ENCODE measurements at places on chromosomes 7 and 10. TPM values are rescaled to one million over a fixed set of nuclear protein-coding genes. Genes with fewer than 3 reads are reported as not detected.

PKD2L1 gene
- polyA plus RNA-seq, result 0.48 TPM

DNA sequence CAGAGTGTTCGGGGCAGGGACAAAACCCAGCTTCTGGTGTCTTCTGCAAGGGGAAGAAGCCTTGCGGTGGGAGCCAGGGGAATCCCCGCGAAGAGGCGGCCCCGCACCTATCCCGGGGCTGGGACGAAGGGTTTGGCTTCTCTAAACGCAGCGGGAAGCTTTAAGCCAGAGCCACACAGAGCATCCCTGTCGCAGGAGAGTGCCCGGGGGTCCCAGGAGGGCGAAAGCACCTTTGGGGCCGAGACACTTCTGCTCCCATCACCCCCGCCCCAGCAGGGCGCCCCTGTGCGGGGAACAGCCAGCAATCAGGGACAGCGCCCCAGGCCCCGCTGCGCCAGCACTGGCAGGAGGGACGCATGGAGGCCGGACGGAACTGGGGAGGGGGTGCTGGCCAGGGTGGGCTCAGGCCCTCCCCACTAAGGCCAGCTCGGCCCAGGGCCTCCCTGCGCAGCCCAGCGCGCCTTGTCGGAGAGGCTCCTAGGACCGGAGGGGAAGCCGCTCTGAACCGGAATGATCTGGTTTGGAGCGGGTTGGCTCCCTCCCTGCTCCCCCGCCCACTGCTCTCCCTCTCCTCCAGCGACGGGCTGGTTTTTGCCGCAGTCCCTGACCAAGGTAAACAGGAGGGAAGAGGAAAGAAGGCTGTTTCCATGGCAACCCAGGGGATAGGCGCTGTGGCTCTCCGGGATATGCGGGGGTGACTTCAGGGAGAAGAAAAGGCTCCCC, 63.9 kb downstream of the TMEM209 start:
- peak; percentile 85 for DNase-seq

- DNase-seq, result no peak
These were observed 86.6 kb downstream of the ABLIM1 start for GRCh38 chr10:114571316-114571999.

ITGA8 gene
- 9.5 TPM for polyA plus RNA-seq

SPDYE1 gene
- polyA plus RNA-seq, result 0.72 TPM

- DNase-seq, result no peak
These were observed 127.9 kb downstream of the TCERG1L start for GRCh38 chr10:131183546-131184045.

CNTNAP2 gene
- 12.9 TPM for polyA plus RNA-seq

DNA sequence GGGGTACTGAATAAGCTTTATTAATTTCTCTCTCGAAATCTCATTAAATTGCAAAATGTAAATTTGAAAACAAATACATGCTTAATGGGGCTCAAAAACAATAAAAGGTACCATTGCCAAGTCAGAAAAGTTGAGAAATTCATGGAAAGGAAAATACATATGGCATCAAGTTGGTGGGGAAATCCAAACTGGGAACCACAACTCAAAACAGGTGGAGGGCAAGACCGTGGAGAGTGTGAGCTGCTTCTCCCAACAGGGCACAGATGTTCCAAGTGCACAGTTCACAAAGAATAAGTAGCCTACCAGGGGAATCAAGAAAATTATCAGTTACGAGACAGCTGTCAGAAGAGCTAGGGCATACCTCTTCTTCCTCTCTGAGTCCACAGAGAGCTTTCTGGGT, 26.6 kb downstream of the MKX start:
- DNase-seq, result no peak

- no peak for DNase-seq
These were observed 20.2 kb downstream of the MRPL32 start for GRCh38 chr7:42952328-42952727.

DNA sequence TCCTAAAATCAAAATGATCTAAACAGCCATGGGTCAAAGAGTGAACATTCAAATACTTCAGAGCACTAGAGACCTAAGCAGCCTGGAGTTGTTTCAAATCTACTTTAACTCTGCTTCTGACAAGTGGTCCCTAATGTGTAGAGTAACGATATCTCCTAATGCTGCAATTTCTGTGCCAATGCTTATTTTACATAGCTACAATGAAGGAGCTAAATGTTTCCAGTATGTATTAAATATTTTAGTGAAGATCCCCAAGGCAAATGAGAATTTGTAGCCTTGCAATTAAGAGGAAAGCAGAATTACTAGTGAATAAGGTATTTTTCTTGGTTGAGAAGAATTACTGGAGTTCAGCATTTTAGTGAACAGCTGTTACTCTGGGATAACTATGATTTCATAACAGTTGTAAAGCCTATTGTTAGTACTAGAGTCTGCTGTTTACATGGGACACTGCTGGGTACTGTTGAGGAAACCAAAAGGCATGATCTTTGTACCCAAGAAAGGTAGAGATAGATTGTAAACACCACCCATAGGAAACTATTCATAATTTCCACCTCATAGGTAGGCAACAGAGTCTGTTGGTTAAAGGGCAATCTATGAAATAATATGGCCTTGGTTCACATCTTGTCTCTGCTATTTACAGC, 271.9 kb downstream of the PLXDC2 start:
- DNase-seq, result peak; percentile 67

Measured in large intestine (tissue), 12 donors.